ENCODE measurements at places on chromosomes 3 and 15.

- no peak for DNase-seq
Measured at GRCh38 chr3:190224863-190225692, 97.2 kb downstream of the CLDN1 start.

GRCh38 chr3:172157564-172158258 lies 118.3 kb downstream of the FNDC3B start:
- no peak for DNase-seq

DNA sequence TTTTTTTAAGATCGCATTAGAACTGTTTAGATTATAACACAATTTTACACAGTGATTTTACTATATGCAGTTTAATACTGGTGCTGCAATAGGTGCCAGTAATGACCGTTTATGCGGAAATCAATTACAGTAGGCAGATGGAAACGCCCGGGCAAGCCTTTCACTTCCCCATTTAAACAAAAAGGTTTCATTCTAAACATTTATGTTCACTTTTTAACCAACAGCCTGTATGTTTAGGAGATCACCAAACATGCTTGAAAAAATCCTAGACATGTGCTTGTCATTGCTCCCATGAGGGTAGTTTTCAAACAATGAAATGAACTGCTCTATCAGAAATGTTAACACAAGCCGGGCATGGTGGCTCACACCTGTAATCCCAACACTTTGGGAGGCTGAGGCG lies 2.7 kb downstream of the BNIP2 start:
- DNase-seq: no peak

GRCh38 chr3:126684218-126684751 lies 19.8 kb upstream of the CHCHD6 start:
- DNase-seq: no peak

DNA sequence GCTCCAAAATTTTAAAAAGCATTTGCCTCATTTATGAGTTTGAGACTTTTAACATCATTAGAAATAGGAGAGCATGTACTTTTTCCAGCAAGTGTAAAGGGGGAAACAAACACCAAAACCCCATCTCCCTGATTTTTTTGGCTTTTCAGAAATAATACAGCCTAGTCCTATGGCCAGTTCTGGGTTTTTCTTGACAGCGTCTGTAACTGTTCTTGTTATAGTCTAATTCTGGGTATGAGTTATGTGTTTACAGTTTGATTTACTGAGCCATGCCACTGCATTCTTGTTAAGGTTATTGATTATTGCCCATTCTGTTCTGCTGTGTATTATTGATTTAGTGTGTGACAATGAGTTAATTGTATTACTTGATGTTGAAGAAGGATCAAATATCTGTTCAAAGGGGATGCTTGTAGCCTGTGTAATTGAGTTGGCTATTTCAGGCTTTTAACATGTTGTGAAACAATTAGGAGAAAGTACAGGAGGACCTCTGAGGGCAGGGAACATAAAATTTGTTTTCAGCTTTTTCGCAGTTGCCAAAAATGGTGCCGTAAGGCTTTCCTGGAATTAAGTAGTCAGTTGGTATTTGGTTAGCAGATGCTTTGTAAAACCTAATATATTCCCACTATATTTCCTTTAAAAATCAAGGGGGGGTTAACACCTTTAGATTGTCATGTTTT lies 46.1 kb downstream of the MBNL1 start:
- no peak for DNase-seq

DNA sequence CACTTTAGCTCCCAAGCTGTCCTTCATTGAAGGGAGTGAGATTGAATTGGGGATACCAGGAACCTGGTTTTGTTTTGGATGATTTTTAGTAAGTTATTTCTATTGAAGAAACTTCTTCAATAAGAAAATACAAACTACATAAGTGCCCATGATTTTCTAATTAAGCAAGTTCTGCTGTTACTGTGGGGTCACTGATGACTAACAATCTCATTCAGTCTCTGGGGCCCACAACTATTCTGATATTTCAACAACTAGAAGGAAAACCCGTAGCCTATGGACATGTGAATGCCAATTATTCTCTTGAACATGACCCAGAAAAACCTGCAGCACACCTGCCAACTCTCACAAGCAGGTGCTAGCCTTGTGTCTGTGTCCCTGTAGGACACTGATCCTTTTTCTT lies 184.6 kb downstream of the DCLK3 start:
- no peak for DNase-seq

GRCh38 chr3:43328653-43329052 lies 42.3 kb downstream of the SNRK start:
- DNase-seq: no peak

GRCh38 chr3:70564552-70564951 lies 252.1 kb upstream of the MDFIC2 start:
- DNase-seq: no peak

- DNase-seq: no peak
Measured at GRCh38 chr15:23686466-23687142, 501 bp downstream of the NDN start.

- no peak for DNase-seq
Measured at GRCh38 chr15:38876621-38877020, 312.0 kb upstream of the RASGRP1 start.

GRCh38 chr3:54408328-54408727 lies 286.0 kb downstream of the CACNA2D3 start:
- DNase-seq: no peak

DNA sequence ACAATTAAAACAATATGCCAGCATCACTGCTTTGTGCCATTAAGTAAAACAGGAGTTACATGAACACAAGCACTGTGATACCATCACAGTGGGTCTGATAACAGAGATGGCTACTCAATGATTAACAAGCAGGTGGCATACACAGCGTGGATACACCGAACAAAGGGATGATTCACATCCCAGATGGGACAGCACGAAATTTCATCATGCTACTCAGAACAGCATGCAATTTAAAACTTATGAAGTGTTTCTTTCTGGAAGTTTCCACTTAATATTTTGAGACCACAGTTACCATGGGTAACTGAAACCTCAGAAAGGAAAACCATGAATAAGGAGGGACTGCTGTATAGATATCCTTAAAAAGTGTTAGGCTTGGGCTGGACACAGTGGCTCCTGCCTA lies 44.5 kb downstream of the SLC24A1 start:
- no peak for DNase-seq

GRCh38 chr3:78494851-78495250 lies 1272.9 kb downstream of the ROBO1 start:
- no peak for DNase-seq

DNA sequence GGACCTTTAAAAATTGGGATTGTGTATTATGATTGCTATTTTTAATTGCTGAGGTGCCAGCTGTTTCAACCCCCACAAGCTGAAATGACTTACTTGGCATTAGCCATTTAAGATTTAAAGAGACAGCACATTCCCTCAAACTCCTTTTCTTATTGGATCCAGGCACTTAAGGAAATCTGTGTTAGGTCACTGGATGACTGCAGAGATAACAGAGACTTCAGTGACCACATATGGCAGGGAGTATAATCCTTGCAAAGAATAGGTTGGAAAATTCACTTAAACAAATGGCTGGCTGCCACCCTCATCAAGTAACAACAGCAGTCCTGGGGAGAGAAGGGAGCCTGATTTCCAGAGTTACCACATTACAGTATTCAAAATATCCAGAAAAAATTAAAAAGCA lies 66.6 kb downstream of the SLMAP start:
- DNase-seq: no peak

- DNase-seq: no peak
Measured at GRCh38 chr3:45929042-45929679, 14.1 kb upstream of the CXCR6 start.

GRCh38 chr15:57079931-57080620 lies 161.6 kb downstream of the TCF12 start:
- no peak for DNase-seq

- DNase-seq: no peak
Measured at GRCh38 chr3:121752772-121753171, 3.2 kb upstream of the GOLGB1 start.

DNA sequence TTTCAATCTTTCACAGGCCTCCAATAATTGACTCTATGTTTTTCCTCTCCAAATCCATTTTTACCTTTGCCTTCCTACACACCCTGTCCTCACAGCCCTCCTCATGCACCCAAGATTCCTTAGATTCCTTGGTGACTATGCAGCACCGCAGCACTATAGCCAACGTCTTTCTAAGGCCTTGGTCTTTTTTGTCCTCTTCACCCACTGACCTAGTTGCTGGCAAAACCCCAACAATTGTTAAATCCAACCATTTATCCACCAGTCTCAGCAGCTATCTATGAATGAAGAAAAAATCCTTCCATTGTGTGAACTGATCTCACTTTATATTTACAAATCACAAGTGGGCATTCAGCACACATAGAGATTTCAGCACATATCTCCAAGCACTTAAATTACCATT lies 203.9 kb downstream of the VGLL3 start:
- DNase-seq: no peak

DNA sequence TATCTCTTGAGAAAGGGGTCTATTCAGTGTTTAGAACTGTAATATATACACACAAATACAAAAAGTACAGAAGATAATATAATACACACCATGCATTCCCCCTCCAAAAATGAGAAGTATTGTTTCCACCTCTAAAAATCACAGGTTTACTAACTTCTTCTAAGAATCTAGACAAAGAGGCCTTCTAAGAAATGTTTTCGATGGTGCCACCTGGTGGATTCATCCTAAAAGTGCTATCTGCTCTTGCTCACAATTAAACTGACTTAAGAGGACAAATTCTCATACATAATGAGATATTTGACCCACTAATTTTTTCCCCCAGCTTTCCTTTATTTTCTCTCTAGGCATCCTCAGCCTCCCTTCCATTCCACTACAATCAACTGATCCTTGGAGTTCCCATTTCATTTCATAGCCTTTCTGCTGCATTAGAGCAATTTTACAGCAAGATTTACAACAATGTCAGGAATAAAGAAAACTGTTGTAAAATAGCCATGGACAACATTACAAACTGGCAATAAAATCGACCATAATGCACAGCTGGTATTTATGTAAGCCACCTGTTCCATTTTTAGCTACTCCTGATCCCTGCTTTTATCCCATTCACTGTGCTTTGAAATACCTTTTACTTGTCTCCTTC lies 124.6 kb downstream of the ARRDC4 start:
- no peak for DNase-seq

GRCh38 chr3:107897471-107898061 lies 193.3 kb downstream of the CD47 start:
- DNase-seq: no peak

- no peak for DNase-seq
Measured at GRCh38 chr3:177554895-177555759, 357.8 kb upstream of the TBL1XR1 start.

- no peak for DNase-seq
Measured at GRCh38 chr15:40252141-40252437, 13.2 kb downstream of the PAK6 start.

DNA sequence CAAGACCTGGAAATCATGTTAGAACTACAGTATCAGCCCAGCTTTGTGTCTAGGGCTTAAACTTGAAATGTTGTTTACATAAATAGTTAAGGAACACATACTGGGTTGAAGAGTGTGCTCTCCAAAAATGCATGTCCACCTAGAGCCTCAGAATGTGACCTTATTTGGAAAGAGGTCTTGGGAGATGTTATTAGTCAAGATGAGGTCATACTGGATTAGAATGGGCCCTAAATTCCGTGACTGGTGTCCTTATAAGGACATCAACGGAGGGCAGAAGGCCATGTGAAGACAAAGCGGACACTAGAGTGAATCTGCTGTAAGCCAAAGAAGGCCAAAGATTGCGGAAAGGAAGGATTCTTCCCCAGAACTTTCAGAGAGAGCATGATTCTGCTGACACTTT lies 759.2 kb upstream of the CFAP20DC start:
- DNase-seq: no peak

GRCh38 chr3:108319428-108320082 lies 23.2 kb downstream of the HHLA2 start:
- DNase-seq: no peak

DNA sequence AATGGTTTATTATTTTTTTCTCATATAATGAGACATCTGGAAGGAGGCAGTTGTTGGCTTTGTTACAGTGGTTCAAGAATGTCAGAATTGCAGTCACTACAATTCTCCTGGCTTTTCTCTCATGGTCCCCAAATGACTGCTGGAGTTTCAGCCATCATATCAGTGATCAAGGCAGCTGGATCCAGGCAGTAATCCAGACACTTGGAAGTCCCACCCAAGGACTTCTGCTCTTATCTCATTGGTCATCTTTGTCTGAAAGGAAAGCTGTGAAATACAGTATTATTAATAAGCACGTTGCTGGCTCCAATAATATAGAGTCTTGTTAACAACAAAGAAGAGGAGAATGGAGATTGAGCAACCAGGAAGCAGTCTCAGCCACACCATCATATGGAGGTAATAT lies 22.9 kb upstream of the MED12L start:
- no peak for DNase-seq

DNA sequence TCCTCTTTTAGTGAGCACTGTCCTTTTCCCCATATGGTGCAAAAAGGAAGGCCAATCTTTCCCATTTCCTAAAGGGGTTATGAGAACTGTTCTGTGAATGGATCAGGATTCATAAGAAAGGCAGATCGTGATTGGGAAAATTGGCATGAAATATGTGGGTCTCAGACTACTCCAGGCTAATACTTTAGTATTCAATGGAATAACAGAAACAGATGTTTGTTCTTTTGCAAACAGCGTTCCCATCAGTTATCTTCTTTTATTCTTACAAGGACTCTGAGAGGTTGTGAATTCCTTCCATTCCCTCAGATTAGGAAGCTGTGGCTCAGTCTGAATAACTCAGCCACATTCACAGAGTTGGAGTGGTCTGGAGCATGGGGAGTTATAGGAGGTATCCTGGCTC lies 51.3 kb upstream of the MTMR10 start:
- no peak for DNase-seq

- DNase-seq: no peak
Measured at GRCh38 chr3:153973722-153974265, 147.4 kb upstream of the ARHGEF26 start.

DNA sequence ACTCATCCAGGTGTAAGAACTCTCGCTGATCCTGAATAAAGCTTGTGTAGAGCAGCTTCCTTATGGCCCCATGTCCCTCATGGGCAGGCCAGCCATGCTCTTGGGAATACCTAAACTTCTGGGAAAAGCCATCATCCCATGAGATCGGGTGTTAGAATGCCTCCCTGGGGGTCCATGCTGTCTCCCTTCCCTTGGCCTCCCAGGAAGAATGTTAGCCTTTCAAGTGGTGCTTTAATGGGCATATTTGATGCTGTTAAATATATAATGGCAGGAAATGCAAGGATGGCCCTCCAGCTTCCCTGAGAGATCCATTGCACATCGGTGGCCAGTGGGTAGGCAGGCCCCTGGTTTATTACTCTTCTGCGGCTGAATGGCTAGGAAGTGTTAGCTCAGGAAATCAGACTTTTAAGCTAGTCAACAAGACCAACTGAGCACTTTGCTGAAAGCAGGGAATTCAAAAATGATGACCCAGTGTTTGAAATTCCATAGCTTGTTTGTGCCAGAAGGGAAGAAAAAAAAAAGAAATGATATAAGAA lies 60.5 kb upstream of the LRTM1 start:
- no peak for DNase-seq

DNA sequence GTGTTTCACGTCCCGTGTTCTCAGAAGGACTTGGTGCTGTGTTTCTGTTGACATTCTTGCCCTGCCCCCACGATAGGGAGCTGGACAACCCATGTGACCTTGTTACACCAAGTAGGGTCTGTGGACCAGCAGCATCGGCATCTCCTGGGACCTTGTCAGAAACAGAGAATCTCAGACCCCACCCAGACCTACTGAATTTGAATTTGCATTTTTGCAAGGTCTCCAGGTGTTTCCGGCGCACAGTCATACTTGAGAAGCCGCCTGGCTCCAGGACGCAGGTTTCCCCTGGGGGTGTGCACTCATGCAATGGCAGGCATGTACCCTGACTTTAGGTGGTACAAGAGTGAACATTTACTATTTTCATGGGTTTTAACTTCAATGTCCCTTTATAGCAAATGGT lies 117.9 kb downstream of the TLE3 start:
- no peak for DNase-seq
